A549 (cell line): ENCODE measurements at places on chromosomes 2 and 18.
A peak's percentile ranks its signal among the peaks of the same experiment; 100 is the strongest.

DNA sequence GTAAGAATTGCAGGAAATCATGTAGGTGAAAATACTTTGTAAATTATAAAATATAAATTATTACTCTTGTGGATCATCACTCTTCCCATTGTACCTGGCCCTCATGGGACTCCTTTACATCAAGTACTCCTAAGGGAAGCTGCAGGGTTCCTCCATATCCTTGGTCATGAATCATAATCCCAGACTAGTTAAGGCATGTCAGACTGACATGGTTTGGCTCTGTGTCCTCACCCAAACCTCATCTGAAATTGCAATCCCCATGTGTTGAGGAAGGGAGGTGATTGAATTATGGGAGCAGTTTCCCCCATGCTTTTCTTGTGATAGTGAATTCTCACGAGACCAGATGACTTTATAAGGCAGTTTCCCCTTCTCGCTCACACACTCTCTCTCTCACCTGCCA, 77.1 kb downstream of the CMPK2 start:
- DNase-seq = no peak

GRCh38 chr2:126822921-126823320, 75.8 kb upstream of the TEX51 start:
- no peak for DNase-seq

DNA sequence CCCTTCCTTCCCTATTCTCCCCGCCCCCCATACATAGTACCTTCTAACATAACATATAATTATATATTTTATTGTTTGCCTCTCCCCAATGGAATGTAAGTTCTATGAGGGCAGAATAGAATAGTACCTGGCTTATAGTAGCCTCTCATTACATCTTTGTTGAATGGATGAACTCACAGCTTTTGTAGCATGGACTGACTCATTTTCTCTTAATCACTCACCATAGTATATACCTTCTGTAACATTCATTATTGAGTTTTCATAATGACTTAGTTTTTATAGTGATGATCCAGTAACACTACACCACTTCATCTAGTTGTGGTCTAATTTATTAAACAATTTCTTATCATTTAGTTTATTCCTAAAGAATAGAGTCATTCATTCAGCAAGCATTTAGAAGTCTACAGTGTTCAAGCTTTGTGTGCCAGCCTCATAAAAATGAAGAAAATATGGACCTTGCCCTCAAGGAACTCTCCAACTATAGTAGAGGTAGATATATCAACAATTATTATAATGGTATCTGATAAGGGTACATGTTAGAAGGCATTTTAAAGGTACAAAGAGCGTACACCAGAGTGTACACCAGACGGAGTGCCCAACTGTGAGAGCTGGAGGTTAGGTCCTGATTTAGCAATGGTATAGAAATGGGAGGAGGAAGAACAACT, 31.1 kb downstream of the NCOA1 start:
- DNase-seq = no peak

DNA sequence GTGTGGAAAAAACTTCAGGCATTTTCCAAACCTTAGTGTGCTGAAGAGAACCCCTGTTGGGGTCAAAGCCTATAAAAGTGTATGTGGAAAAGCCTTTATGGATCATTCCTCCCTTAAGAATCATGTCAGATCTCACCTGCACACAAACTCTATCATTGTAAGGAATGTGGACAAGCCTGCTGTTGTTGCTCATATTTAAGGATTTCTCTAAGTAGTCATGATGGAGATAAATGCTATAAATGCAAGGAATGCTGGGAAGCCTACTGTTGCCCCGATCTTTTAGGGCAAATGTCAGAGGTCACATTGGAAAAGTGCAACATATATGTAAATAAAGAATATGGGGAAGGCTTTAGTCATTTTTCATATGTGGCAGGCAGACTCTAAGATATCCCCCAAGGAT, 129.5 kb downstream of the ICOS start:
- DNase-seq = no peak

DNA sequence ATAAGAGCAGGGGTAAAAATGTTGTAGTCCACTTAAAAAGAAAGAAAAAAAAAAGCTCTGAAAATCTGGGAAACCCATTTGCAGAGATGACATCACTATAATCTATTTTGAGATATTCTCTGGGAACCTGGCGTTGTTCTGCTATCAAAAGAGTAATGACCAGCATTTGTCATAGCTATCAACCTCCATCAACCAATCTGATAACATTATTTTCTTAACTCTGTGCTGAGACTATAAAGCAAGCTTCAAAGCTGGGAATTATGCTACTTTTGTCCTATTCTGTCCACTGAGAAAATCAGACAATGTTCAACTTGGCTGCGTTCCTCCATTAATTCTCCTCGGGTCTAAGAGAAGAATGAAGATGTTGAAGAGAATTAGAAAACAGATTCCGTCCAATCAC, 107.5 kb downstream of the STK39 start:
- no peak for DNase-seq

GRCh38 chr2:43948370-43948769, 47.4 kb downstream of the LRPPRC start:
- no peak for DNase-seq

GRCh38 chr18:12254136-12254819, at the start of gene CIDEA:
Gene CIDEA, plus strand, starts transcription at chr18:12254361. Its CDS starts 23 bp downstream, at chr18:12254384.
- no peak for DNase-seq

DNA sequence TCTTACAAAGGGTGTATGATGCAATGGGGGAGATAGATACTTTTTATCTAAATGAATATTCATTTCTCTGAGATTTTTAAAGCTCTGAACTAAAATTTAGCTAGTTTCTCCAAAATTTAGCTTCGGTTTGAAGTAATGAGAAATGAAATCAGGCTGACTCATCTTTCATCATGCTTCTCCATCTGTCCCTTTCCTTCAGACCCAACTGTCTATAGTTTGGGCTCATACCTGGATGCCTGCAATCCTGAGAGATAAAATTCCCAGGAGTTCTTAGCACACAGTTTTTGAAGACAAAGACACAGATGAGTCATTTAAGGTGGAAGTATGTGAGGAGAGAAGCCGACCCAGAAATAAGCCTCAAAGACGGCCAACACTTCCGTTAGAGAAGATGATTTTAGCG, 336.4 kb upstream of the CDH20 start:
- no peak for DNase-seq

GRCh38 chr2:170161516-170162270, 16.3 kb upstream of the MYO3B start:
- DNase-seq = no peak

DNA sequence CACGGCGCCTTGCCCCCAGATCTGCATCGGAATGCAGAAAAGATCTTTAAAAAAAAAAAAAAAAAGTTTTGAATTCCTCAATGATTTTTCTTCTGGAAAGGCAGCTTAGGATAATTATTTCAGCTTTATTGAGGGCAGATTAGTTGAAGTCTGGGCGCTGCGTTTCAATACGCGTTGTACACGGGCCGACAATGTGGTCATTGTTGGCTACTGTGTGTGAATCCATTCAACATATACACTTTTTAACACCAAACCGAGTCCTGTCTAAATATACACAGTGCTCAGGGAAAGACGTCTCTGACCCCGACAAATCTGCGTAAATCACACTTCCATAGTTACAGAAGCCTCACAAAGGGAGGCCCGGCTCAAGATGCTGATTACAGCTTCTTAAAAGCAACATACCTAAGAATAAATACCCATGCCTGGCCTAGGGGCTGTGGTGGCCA, 1.4 kb upstream of the SIX3 start:
- DNase-seq = no peak

DNA sequence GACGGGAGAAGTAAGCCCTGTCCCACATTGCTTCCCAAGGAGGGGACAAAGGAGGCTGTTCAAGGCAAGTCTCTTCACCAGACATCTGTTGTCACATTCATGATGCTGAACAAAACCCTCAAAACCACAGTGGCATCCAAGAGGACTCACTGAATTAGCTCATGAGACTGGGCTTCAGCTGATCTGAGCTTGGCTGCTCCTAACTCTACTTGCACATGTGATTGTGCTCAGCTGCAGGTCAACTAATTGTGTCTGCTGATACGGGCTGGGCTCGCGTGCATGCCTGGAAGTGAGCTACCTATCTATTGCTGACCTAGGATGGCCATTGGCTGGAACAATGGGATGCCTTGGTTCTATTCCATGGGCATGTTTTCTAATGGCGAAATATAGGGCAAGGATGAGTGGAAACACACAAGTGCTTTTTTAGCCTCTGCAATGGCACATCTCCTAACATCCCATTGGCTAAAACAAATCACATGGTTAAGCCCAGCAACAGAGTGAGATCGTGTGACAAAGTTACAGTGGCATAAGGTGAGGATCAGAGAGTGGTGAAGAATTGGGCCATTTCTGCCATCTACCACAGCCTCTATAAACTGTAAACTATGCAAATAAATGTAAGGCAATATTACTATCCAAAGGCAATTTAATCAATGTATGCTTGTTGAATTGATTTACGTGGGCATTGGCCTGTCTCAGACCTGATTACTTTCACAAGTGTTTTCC, 52.9 kb upstream of the CAPN13 start:
- DNase-seq = no peak

GRCh38 chr2:37786191-37786698, 114.8 kb upstream of the CDC42EP3 start:
- DNase-seq = no peak

GRCh38 chr2:180655842-180656454, 324.5 kb upstream of the UBE2E3 start:
- peak; percentile 9 for DNase-seq

- DNase-seq = no peak
Observed at GRCh38 chr2:150639383-150639782, 151.9 kb upstream of the RND3 start.

DNA sequence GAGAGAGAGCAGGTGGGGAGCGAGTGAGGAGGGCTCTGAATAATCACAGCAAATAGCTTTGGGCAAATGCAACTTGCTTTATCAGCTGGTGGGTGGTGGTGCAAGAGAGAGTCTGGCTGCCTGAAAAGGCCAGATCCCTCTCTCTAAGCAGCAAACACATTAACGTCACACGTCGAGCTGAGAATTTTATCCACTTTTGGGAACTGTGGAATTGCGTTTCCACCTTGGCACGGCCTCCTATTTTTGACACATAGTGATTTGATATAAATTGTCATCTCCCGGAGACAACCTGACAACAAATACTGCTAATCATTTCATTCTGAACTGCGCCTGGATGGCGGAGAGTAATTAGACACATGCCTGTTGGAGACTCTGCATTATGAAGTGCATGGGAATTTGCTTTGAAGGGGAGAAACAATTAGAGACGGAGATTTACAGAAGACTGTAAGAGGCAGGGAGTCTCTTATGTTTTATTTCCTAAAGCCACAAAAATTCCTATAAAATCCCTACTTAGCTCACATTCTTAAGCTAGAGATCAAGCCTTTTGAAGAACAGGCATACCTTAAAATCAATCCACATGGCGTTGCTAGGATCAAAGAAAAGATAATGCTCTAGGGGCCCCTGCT, 634.1 kb downstream of the TDRD15 start:
- DNase-seq = no peak
